ENCODE measurements at places on chromosomes 3 and 15.

DNA sequence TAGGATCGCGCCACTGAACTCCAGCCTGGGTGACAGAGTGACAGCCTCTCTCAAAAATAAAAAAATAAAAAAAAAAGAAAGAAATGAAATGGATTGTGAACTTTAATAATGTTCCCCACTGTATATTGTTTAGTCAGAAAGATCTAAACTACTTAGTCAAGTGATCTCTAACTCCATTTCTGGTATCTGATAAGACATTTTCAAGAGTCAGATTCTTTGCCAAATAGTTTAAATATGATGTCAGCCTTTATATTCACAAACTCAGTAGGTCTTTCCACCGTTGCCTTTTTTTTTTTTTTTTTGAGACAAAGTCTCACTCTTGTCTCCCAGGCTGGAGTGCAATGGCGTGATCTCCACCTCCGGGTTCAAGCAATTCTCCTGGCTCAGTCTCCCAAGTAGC lies 29.0 kb upstream of the OSBPL11 start:
- DNase-seq, result no peak

DNA sequence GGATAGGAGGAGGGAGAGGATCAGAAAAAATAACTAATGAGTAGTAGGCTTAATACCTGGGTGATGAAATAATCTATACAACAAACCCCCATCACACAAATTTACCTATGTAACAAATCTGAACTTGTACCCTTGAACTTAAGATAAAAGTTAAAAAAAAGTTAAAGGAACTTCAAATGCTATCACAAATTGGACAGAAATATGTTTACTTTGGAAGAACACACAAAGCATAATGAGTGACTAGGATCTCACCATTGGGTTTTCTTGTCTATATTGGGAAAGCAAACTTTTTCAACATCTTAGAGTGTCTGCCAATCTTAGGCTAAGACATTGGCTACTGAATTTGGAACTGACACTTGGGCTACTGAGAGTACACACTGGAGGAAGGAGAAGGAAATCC lies 140.4 kb downstream of the THRB start:
- no peak for DNase-seq

DNA sequence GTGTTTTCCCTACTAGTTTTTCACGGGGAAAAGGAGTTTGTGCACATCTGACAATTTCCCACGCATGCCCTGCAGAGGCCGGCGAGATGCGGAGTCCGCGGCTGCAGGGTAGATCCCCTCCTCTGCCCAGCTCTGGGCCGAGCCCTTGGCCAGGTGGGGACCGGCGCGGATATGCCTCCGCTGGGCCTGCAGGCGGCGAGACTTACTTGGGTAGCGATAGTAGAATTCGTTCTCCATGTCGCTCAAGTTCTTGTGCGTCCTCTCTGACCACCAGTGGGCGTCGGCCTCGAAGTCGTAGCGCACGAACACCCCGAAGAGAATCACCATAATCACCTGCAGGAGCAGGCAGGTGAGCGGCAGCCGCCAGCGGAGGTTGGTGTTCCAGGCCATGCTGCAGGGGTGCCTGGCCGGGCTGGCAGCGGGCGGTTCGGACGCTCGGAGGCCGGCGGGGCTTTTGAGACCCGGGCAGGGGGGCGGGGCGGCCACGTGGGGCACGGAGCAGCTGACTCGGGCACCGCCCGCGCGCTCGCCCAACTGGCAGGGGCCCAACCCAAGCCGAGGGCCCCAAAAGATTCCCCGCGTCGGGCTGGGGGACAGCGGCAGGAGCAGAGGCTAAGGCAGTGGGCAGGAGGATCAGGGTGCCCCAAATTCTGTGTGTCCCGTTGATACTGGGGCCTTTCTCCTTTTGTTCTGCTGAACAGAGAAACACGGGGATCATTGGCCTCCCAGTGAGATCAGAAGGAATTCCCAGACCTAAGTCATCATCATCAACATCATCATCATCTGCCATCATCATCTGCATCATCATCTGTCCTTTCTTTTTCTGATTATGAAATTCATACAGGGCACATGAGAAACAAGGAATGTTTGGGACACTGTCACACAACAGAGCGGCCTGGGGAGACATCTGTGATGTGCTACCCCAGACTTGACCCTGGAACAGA lies at the start of gene RHCG:
RHCG (minus strand) TSS at position 429 of the 944 bp plus-strand sequence; CDS start at position 390, 39 bp downstream.
- no peak for DNase-seq

DNA sequence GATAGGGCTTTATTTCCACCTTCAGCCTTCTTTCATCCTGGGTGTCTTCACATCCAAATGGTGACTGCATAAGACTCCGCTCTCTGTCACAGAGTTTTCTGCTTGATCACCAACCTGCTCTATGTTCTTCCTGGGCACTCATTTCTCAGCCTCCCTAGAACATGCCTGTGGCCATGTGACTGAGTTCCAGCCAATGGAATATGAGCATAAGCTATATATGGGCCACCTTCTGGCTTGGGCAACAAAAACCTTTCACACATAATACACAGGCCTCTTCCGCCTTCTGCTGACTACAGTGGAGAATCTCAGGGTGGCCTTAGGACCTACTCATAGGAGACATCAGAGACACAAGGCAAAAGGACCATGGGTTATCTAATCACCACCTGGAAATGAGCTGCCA lies 51.2 kb upstream of the MED12L start:
- DNase-seq, result no peak

GRCh38 chr15:100281096-100281917 lies 60.5 kb downstream of the ADAMTS17 start:
- DNase-seq, result no peak

GRCh38 chr3:9167222-9167621 lies 82.2 kb downstream of the SRGAP3 start:
- no peak for DNase-seq

DNA sequence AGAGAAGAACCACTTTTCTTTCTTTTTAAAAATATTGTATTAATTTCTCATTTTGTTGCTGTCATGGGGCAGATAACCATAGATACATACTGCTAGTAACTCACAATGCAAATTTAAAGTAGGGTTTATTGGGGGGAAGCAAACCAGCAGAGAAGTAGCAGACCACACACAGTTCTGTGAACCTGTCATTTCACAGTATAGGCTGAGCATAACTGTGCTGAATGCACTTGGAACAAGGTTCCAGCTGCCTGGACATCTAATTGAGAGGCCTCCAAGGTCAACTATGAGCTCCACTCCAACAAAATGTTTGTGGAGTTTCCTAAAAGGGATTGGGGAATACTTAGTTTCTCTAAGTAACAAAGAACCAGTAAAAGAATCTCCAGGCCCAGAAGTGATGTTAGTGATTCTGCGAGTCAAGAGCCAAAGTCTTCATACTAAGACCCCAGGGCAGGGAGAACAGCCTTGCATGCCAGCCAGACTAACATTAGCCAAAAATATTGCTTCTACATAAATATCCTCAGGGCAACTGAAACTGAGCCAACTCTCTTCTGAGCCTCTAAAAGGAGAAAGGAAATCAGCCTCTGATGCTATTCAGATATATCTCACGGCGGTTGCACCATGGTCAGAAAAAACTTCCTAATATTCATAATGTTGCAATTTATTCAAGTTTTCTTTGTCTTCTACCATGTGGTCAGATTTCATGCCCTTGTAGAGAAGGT lies 856.4 kb upstream of the ALCAM start:
- no peak for DNase-seq

- DNase-seq, result no peak
Measured at GRCh38 chr3:66302288-66302687, 81.5 kb downstream of the SLC25A26 start.

- DNase-seq, result no peak
Measured at GRCh38 chr15:49148727-49149126, 6.7 kb downstream of the COPS2 start.

Data from Right ventricle myocardium inferior (tissue), 1 donor.